ENCODE measurements at places on chromosomes 1 and 21.

- no peak for DNase-seq
These were observed 149.9 kb downstream of the ZNF326 start for GRCh38 chr1:90144820-90145219.

GRCh38 chr1:15007842-15008241 lies 145.7 kb upstream of the TMEM51 start:
- DNase-seq: no peak

DNA sequence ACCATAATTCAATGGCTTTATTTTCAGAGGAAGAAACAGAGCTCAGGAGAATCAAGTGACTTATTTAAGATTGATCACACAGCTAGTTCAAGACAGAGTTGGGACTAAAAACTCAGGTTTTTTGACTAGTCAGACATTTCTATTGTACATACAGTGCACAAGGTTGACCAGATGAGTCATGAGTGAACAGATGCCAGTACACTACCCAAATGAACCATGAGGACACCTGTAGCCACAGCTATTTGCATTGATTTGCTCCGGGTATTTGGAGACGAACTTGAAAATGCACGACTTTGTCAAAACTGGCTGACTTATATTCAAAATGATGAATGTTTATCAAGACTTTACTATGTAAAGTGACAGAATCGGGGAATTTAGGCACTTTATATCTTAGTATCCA lies 161.7 kb upstream of the ST6GALNAC5 start:
- DNase-seq: no peak

DNA sequence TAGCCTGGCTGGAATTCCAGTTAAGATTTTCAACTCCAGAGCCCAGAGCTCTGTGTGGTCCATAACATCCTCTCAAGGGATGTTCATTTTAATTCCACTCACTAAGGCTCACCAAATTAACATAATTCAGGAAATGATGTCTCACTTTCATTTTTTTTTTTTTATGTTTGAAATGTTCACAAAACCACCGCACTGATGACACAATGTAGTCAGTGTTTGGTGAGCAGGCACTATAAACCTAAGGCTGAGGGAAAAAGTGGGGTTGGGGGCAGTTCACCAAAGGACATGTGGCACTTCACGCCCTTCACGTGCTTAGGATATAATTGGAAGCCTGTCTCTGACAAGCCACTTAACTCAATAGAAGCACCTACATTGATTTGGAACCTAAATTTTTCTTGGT lies 177.3 kb upstream of the CAMK1G start:
- no peak for DNase-seq

DNA sequence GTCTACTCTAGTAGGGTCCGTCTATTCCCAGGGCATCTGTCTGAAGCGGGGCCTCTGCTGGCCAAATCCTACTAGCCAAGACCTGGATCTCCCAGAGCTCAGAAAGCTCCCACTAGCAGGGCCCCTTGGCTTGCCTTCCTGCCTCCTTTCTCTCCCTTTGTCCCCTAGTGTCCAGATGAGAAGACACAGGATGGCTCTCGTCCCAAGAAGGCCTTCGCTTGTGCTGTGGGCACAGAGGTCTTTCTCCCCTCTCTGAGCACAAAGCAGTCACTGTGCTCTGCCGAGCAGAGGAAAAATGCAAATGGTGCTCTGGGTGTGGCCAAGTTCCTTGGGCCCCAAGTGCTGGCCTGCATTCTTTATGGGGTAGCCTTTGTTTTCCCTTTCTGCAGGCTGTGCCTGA lies 13.0 kb upstream of the GPR137B start:
- DNase-seq: no peak

- DNase-seq: no peak
These were observed 71.0 kb downstream of the DYRK1A start for GRCh38 chr21:37437376-37438080.

DNA sequence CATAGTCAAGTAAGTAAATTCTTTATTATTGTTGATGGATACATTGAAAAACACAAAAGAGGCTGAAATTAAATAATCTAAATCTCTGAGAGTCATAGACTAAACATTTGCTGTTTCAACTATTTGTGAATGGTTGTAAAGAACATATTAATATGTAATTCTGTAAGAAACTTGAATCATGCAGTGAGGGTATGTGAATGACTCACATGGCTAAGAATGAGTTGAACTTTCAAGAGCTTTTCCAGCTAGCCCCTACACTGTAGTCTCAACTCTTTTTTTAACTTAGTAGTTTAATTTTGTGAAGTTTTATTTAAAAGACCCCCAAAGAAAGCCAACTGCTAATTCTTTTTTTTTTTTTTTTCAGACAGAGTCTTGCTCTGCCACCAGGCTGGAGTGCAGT lies 588.1 kb downstream of the DPYD start:
- DNase-seq: peak; percentile 18

DNA sequence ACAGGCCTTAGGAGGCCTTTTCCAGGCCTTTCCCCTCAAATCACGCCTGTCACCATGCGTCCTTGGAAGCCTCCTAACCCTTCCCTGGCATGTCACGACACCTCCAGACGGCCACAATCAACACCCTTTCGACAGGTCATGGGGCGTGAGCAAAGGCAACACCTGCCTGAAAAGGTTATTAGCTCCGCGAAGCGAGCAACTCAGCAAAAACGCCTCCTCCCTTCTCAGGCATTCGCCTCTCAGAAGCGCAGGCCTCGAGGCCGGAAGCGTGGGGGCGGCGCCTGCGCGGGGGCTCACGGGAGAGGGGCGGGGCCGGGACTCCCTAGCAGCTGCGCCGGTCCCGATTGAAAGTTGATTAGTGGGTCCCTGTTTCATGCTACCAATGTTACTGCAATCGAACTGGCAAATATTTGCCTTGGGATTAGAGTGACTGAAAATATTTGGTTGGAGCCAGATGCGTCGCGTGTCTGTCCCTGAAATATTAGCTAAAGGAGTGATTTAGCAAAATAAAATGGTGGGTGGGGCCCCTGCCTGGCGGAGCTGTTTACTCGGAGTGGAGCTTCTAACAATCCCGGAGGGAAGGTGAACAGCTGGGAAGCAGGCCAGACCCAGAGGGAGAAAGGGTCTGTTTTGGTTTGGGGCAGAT lies 44.9 kb downstream of the GFI1 start:
- no peak for DNase-seq

DNA sequence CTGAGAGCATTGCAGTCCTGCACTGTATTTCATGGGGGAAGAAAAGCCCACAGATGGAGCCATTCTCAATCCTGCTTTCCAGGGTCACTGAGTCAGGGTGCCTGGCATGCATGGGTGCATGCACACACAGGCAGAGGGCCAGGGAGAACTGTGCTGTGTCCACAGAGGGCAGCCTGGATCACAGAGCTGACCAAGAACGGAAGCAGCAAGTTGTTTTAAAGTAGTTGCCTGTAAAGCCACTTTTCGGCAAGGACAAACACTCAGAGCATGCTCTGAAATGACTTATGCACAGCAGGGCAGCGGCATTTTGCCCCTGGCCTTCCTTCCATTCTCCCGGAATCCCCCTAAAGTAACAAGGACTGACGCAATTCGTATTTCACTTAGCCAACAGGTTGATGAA lies 3.6 kb downstream of the ERG start:
- peak; percentile 24 for DNase-seq

- DNase-seq: no peak
These were observed 383.1 kb upstream of the ESRRG start for GRCh38 chr1:217106231-217106901.

- DNase-seq: no peak
These were observed 216.8 kb downstream of the CTH start for GRCh38 chr1:70627910-70628309.

- no peak for DNase-seq
These were observed 226.4 kb downstream of the DUSP10 start for GRCh38 chr1:221515496-221515895.

GRCh38 chr1:63023171-63023570 lies 239.2 kb downstream of the ATG4C start:
- DNase-seq: no peak

DNA sequence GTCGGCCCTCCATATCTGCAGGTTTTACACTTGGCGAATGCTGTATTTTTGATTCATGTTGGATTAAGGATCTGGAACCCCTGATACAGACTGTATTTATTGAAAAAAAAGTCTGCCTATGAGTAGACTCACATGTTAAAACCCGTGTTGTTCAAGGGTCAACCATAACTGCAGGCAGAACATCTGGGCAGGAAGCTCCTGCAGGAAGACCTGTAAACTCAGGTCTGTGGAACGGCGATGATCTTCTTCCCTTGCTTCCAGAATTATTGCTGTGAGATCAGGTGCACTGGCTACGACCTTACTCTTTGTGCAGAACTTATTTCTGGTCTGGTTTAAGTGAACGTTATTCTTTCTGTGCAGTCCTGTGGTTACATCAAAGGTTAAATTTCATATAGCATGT lies 96.6 kb downstream of the DISC1 start:
- no peak for DNase-seq

DNA sequence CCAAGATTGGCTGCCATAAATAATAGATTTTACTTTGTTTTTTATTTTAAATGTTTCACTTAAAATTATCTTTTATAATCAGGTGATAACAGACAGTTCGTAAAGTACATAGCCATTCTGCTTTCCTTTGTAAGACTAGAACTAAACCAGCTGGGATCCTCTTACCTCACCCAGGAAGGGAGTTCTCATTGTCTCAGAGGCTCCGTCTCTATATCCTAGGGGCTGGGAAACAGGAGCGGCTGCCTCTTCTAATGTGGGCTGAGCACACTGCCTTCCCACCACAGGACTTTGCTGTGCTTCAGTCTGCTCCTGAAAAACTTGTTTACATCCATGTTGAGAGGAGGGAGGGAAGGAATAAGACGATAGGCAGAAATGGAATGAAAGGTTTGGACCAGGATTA lies 45.6 kb upstream of the PGD start:
- DNase-seq: no peak

DNA sequence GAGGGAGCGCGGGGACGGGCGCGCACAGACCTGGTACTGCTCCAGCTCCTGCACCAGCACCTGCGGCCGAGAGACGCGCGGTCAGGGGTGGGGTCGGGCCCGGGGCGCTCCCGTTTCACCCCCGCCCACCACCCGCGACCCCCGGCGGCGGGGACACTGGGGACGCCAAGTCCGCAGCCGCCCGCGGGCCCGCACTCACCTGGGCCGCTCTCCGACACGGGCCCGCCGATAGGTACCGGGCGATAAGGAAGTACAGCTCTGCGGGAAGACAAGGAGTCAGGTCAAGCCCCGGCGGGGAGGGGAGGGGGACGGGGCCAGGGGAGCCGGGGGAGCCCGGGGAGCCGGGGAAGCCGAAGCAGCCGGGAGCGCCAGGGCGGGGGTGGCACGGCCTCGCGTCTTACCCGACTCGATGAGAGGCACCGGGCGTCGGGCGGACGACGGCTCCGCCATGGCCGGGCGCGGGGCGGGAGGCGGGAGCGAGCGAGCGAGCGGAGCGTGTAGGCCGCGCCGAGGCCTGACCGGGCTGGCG lies 326 bp downstream of the BRWD1 start:
- no peak for DNase-seq

- no peak for DNase-seq
These were observed 24.3 kb downstream of the PER3 start for GRCh38 chr1:7808253-7808844.

GRCh38 chr21:44789880-44790279 lies 11.7 kb downstream of the UBE2G2 start:
- DNase-seq: no peak

DNA sequence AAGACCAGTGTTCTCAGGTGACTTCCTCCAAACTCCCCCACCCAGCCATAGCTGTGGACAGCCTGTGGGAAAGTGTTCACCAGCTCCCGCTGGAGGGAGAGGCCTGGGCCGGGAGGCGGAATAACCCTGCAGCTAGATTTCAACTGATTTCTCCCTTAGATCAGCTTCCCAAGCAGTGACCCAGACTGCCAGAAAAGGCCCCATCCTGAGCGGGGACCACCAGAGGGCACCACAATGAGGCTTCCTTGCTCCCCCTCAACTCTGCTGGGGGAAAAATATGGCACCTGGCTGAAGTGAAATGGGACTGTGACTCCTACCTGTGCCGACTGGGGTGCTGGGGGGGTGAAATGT lies 50.8 kb downstream of the RHBG start:
- no peak for DNase-seq

- no peak for DNase-seq
These were observed 26.1 kb downstream of the ZP4 start for GRCh38 chr1:237864338-237865244.

GRCh38 chr1:204870160-204870912 lies at the start of gene NFASC:
NFASC (plus strand) TSS chr1:204870862; CDS start chr1:204944316, 73,454 bp downstream.
- DNase-seq: no peak

DNA sequence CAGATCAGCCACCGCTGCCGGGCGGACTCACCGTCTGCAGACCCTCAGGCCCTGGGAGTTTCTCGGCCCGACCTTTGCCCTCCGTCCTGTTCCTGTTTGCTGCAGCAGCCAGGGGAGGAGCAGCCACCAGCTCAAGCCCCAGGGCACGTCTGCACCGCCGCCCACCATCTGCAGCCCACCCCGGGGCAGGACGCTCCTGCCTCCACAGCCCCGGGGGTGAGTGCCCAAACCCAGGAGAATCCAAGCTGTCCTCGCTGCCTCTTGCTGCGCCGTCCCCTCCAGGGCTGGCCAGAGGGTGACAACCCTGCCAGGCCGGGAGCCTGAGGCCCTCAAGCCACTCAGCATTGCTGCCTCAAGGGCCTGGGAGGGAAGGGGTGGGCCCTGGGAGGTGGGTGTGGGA lies 1.2 kb upstream of the SLC25A34 start:
- DNase-seq: no peak

DNA sequence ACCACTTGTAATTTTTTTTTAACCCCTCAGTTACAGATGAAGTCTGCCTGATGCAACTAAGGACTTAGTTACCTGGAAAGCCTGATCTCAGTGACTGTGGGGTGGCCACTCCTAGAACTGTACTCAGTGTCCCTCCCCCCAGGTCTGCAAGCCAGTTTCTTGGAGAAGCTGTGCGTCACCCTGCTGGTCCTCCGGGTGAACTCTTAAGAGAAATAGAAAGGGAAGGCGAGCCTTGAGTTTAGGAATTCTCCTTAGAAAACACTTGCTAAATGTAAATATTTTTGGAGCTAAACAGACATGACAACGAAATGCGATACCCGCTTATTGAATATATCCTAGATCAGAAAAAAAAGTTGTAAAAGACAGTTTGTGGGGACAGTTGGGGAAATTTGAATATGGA lies 730 bp downstream of the SLC16A4 start:
- no peak for DNase-seq

GRCh38 chr1:119367432-119368124 lies 1.0 kb upstream of the HAO2 start:
- peak; percentile 10 for DNase-seq

- DNase-seq: no peak
These were observed 6.2 kb downstream of the TMEM125 start for GRCh38 chr1:43275826-43276620.

DNA sequence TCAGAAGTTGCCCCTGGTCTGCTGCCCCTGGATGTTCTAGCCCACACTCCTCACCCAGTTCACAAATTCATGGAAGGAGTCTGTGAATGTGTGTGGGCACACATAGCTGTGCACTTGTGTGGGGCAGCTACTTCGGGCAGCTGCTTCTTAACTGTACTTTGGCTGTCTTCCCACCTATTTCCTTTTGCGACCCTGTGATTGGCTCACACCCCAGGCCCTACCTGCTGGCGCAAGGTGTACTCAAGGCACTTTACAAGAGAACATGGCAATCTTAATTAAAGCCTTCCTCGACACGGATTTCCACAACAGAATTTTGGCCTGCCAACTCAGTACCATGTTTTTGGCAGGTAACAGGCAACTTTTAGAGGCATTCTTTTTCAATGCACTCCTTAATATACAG lies 86.5 kb upstream of the CTTNBP2NL start:
- no peak for DNase-seq

GRCh38 chr1:18998016-18998724 lies 41.7 kb upstream of the IFFO2 start:
- DNase-seq: no peak

GRCh38 chr1:185398599-185398998 lies 81.6 kb upstream of the IVNS1ABP start:
- DNase-seq: no peak
